ENCODE measurements at places on chromosomes 1 and 21.

GRCh38 chr1:30600706-30601105, 122.7 kb downstream of the MATN1 start:
- DNase-seq, result no peak

DNA sequence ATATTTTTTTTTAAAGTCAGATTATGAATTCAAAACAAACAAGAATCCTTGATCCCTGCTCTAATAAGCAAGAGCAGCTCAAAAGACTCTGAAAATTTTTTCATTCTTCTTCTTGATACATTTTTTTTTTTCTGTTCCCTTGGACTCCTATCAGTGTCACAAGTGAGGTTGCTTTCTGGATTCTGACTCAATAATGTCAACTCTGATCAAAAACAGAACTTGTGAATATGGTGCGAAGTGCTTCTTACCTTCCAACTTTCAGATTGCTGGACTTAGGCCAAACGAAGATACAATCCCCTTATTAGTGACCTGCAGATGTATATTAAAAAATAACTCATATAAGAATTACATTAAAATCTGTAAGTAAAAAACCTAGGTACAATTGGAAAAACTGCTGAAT, 136.1 kb downstream of the GPATCH2 start:
- DNase-seq, result no peak

- DNase-seq, result no peak
Observed at GRCh38 chr1:198275597-198275996, 118.8 kb downstream of the NEK7 start.

DNA sequence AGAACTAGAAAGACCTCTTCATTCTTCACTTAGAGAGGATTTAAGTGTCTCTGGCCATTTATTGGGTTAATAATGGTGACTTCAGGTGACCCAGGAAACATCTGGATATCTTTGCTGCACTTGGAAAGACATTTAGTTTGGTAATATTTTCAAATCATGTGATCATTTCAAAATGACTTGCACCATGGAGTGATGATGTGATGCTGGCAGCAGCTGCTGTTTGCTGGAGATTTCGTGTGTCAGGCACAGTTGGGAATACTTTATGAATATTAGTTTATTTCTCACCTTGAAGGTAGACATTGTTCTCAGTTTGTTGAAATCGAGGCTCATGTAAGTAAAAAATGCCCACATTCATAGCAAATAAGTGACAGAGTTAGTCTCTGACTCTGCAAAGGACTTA, 236.0 kb downstream of the DISC1 start:
- DNase-seq, result no peak

All from naive B cell (primary cell).